Fibroblast of the conjunctiva (primary cell): ENCODE measurements at places on chromosomes 12 and 14.

DNA sequence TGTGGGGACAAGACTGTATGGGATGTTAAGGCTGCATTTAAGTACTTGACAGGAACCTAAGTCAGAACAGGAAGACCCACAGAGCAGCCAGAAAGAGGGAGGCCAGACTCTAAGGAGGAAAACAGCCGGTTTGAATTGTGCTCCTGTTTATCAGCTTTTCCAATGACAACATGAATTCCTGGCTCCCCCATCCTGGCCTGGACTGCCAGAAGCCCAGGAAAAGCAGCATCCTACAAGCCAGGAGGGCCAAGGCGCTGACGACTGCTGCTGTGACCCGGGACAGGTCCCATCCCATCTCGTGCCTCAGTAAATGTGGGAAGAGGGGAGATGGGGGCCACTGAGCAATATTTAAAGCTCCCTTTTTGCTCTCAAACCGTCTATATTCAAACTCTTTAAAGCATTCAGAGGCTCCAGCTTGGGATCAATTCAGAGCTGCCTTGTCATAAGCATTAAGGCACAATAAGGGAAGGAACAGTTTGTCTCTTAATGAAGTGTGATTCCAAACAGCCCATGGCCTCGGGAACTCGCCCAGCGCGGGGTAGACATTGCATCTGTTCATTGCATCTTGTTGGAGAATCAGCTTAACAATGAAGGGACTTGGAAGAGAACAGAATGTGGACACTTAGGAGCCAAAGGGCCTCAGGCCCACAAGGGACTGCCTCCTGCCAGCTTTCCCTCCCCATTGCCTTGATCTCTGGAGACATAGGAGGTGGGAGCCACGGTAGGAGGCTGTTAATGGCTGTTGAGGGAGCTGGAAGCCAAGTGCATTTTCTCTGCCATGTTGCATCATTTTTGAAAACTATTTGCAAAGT, 49.6 kb downstream of the CMKLR1 start:
- no peak for DNase-seq

DNA sequence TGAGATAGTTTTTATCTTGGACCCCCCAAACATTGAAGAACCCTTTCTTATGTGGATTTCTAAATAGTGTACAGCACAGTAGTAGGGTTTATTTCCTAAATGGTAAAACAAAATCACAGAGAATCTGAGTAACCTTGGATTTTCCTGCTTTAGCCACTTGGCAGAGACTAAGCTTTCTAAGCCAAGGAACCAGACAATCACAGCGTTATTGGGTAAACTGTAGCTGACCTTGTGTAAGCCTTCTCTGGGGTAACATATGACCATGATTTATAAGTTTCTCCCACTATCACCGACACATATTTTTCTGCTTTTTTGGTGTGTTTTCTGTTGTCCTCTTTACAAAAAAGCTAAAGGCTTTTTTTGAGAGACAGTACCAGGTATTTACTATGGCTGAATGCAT, 136.3 kb upstream of the PZP start:
- no peak for DNase-seq

DNA sequence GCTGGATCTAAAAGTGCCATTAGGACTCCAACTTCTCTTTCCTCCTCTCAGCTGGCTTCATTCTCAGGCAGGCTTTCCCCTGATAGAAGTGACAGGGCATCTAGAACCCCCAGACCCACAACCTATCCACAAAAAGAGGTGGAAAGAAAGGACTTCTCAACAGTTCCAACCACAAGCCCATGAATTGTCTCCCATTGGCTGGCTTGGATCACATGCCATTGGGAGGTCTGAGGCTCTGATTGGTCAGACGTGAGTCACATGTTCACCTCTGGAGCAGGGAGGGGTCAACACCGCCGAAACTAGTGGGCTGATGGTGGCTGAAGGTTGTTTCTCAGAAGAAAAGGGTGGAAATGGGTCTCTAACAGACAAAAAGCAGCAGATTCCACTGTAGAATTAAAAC, 47.2 kb downstream of the DRAM1 start:
- DNase-seq, result no peak

GRCh38 chr12:8644345-8645248, 18.0 kb downstream of the MFAP5 start:
- no peak for DNase-seq

- no peak for DNase-seq
Observed at GRCh38 chr14:67749341-67750084, 47.8 kb downstream of the RDH12 start.

DNA sequence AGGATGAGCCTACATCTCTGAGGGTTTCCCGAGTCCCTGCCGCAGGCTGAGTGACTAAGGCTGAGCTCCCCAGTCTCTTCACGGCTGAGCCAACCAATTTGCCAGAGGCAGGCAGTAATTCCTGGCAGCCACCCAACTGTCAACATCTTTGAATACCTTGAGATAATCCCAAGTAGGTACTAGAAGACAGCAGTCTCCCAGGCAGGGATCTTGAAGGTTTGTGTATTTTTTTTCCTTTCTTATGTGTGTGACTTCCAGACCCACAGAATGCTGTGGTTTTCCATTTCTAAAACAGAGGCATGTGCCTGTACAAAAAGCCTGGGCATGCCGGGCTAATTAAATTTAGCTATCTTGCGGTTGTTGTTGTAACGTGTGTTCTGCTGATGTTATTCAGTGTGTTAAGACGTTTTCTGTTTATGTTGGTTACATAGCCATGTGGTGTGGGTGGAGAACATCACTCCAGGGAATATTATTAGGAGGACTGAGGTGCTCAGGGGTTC, 155.5 kb downstream of the ANO2 start:
- no peak for DNase-seq

DNA sequence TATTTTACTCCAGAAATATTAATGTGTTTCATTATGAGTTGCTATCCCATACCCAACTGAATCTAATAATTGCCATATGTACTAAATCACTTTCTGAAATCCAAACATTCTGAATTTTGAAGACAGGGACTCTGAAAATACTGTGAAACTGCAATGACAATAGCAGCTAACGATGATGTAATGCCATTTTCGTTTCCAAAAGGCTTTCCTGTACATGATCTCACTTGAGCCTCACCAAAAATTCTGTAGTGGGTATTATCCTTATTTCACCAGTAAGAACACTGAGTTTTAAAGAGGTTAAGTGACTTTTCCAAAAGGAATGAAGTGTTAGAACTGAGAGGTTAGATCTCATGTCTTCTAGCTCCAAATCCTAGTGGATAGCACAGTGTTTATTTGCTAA, 133.3 kb downstream of the FLRT2 start:
- no peak for DNase-seq

GRCh38 chr12:20361416-20361815, 6.9 kb upstream of the PDE3A start:
- no peak for DNase-seq
